Pulmonary artery endothelial cell (primary cell): ENCODE measurements at places on chromosomes 11 and 22. TPM values are rescaled to one million over a fixed set of nuclear protein-coding genes. Genes with fewer than 3 reads are reported as not detected.

APOBEC3G gene
- 4.6 and 9.5 TPM in 2 replicates for total RNA-seq

OR51I1 gene
- not detected in 2 replicates for total RNA-seq

PAMR1 gene
- 0.33 TPM in 1 of 2 replicates, not detected in the other for total RNA-seq

UPK3A gene
- total RNA-seq: not detected in 2 replicates

OR8D4 gene
- 0.04 TPM in 1 of 2 replicates, not detected in the other for total RNA-seq

GRM5 gene
- under 0.01 and 0.04 TPM in 2 replicates for total RNA-seq

TRIM6 gene
- 2.0 TPM in 2 replicates for total RNA-seq

LRRN4CL gene
- total RNA-seq: under 0.01 and 0.04 TPM in 2 replicates

DNA sequence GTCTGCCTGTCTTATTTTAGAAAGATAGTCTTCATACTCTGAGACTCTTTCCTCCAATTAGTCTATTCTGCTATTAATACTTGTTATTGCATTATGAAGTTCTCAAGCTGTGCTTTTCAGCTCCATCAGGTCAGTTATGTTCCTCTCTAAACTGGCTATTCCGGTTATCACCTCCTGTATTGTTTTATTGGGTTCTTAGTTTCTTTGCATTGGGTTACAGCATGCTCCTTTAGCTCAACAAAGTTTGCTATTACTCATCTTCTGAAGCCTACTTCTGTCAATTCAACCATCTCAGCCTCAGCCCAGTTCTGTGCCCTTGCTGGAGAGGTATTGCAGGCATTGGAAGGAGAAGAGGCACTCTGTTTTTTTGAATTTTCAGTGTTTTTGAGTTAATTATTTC is 21.0 kb upstream of the OR5AK2 start:
- no peak for DNase-seq

DNA sequence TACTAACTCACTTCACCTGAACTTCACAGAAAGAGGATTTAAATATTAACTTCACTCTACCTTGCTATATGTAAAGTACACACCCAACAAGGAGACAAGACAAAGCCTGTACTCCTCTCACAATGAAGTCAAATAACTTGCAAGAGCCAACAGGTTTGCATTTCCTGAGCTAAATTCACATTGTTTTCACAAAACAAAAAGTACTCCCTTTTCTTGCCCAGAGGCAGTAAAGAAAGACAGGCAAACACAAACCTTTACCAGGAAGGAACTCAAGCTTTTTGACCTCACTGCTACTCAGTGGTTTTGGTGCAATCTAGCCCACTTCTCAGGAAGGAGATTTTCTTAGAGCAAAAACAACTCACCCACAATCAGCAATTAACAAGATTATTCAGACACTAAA is 15.7 kb downstream of the USP28 start:
- no peak for DNase-seq

DNA sequence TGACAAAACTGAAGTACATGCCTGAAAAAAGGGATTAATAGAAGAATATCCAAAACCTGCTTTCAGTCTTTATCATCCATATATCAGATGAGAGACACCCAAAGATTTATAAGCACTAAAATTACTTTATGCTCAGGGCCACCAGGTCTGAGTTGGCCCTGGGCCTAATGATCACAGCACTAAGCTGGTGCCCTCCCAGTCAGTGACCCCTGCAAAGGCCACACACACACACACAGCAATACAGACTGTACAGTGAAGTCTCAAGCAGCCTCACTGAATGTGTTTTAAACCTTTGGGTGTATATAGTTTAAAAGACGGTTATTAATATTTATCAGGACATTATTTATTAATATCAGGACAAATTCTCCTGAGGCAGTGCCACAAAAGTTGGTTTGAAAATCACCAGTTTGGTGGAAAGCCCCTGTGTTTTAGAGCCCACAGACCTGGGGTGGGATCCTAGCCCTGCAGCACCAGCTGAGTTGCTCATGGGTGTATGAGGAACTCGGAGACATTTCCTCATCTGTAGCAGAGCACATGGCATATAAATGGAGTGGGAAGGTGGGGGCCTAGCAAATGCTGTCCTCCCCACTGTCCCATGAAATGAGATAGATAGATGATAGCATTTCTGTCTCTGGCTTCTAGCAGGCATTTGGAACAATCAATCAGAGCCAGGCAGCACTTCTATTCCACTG is 48.4 kb upstream of the HORMAD2 start:
- DNase-seq: no peak

GRCh38 chr11:87265979-87266378 is 228.2 kb downstream of the TMEM135 start:
- DNase-seq: no peak

- no peak for DNase-seq
These were observed 312.6 kb downstream of the C11orf87 start for GRCh38 chr11:109734566-109734965.

GRCh38 chr11:2294926-2295290 is 6.8 kb downstream of the C11orf21 start:
- DNase-seq: no peak

DNA sequence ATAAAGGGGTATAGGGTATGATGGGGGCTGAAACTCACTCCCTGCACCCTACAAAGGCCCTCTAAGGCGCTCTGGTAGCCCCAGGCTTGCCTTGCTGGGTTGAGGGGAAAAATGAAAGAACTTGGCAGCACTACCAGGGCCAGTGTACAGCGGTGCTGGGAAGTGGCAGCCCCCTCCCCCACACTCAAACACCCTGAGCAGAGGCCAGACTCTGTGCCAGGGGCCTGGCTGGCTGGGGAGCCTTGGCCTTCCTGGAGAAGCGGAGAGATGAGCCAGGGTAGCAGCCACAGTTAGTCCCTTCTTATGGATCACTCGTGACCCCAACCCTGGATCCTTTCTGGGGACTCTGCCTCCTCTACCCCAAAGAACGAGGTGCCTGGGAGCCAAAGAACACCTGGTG is 2.7 kb downstream of the TMEM134 start:
- DNase-seq: no peak

DNA sequence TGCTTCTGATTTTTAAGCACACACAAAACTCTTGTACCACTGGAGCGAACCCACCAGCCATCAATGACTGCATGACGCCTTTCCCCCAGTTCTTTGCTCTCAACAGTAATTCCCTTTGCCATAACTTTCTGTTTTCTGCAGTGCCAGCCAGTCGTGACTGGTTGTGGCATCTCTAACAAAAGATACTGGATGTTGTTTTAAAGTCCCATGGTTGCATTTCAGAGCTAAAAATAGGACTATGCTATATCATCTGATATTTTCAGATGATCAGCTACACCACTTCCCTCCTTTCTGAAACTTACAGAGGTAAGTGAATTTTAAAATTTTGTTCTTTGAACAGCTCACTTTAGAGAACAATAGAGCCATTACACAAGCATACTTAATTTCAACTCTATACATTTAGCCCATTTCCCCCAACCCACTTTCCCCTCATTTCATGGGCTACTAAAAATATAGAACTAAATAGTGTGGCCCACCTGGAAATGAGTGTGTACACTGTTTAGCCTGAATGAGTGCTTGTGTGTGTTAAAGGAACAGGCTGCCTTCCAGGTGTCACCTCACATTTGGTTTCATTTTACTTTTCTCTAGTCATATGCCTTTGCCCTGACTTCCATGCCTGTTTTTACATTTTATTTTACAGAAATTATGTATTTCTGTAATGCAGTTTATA is 136.9 kb upstream of the ZC3H12C start:
- no peak for DNase-seq

DNA sequence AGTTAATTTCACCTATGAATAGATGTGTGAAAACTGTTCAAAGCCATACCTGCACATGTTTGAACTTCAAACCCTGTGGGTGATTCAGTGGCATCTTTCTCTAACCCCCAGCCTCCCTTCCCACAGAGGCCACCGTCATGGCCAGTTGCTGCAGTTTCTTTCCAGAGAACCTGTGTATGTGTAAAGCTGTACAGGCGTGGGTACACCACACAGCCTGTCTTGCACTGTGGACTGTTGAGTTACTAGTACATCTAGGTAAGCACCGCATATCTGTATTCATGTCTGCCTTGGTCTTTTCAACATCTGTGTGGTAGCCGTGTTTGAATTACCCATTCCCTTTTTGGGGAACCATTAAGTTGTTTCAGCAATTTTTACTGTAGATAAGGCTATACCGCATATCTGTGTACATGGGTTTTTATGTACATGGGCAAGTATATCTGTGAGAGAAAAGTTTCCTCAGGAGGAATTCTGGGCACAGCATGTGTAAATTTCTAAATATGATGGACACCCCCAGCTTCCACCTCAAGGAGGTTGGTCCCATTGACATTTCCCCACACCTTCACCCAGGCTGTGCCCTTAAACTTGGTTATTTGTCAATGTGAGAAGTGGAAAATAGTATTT is 13.9 kb downstream of the NEAT1 start:
- DNase-seq: no peak

GRCh38 chr11:76523786-76524436 is 79.1 kb downstream of the EMSY start:
- no peak for DNase-seq

DNA sequence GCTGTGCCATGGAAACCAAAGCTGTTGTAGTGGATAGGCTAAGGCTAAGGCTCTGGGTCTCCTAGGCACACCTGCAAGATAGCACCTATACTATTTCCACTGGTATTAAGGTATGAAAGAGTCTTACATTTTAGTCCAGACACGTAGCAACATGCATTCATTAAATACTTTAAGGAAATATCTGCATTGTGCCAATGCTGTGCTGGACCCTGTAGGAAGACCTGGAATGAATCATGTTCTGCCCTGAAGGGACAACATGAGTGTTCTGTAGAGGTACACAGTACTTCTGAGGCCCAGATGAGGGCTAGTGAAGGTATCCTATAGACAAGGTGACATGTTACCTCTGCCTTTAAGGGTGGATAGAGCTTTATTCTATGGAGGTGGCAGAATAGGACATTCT is 35.2 kb upstream of the RRM1 start:
- DNase-seq: no peak

GRCh38 chr11:110728476-110728875 is 16.2 kb upstream of the ARHGAP20 start:
- no peak for DNase-seq

DNA sequence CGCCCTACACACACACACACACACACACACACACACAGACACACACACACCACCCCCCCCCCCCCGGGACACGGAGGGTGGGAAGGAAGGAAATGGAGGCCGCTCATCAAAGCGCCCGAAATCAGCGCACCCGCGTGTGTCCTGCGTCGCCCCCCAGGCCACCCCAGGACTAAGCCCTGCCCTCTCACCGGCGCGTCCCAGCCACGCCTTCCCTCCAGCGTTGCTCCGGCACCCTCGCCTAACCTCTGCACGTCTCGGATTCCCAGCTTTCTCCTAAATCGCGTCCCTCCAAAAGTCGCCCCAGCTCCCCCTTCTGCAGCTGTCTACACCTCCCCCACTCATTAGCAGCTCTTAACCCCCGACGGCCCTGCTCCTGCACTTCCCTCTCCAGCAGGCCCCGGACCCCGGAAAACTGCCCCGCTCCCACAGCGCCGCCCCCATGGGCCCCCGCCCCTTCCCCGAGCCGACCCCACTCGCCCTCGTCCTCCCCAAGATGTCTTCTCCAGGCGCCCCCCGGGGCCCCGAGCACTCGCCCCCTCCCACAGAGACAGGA is 557 bp downstream of the PACSIN2 start:
- no peak for DNase-seq

GRCh38 chr11:33658195-33658900 is 42.3 kb downstream of the C11orf91 start:
- no peak for DNase-seq

DNA sequence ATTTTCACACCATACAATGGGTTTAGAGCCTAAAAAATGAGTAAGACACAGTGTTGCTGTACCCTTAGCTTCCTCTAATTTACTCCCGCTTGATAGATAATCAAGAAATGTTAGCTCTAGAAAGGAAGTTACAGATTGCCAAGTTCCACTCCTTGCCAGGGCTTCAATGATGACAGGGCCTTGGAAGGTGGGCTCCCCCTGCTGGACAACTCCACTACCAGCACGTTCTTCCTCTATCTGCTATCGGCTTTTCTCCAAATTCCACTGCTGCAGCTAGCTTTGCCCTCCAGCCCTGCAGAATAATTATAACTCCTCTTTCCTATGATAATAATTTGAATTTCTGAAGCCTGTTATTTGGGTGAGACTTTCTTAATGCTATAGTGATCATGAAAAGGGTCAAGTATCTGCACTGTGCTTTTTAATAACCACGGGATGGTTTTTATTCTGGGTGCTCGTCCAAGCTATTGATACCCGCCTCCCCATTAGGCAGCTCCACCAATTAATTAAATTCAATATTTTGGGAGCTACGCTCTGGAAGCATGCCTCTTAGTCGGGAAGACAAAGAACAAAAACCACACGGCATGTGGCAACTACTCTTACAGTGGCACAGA is 9.0 kb downstream of the SYN3 start:
- DNase-seq: peak; percentile 20

- DNase-seq: no peak
These were observed 134.8 kb downstream of the C11orf58 start for GRCh38 chr11:16873289-16873688.

DNA sequence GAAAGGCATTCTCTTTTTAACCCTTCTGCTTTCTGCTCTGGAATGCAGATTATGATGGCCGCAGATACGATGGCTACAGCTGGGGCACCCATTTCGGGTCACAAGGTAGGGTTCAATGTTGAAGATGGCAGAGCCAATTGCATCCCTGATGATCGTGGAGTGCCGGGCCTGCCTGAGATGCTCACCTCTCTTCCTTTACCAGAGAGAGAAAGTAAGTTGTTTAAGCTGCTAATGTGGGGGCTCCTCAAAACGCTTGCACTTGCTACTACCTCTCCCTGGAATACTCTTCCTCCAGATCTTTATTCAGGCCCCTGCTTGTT is 50.8 kb upstream of the PRDM11 start:
- no peak for DNase-seq

- DNase-seq: no peak
These were observed 81.0 kb upstream of the CTSC start for GRCh38 chr11:88418508-88418907.

DNA sequence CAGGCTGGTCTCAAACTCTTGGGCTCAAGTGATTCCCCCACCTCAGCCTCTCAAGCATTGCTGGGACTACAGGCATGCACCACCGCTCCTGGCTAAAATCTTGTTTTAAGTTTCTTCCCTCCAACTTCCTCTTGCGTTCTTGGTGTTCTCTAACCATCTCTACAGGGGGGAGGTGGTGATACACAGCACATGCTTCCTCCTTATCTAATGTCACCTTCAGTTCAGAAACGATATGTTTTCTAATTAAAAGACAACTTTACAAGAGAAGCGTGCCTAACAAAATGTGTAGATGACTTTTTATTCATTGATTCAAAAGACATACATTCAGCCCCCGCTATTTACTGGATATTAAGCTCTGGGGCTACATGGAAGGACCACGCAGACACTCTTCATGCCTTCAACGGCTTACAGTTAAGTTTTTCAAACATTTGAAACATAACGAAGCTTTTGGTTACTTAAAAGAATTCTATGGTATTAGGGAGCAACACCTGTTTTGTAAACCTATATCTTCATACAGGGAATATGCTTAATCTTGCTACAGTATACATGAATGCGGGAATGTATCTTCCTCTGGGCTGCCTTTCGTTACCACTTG is 933 bp upstream of the DLAT start:
- no peak for DNase-seq

DNA sequence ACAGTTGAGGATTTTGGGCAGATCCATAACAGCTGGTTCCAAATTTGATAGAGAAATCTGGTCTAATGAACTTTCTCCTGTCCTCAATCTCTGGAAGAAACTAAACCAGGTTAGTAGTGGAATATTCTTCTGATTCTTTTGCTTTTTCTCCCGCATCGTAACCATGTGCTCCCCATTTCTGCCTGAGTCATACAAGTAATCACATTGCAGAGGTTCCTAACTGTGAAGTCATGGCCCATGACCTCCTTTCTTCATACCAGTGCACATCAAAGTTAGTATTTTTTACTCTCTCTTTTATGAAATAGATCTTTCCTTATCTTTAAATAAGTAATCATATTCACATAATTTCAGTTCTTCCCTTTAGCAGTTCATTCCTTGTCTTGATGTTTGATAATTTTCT is 249.0 kb downstream of the DYNC2H1 start:
- no peak for DNase-seq
